ENCODE measurements at places on chromosomes 1 and 21.

DNA sequence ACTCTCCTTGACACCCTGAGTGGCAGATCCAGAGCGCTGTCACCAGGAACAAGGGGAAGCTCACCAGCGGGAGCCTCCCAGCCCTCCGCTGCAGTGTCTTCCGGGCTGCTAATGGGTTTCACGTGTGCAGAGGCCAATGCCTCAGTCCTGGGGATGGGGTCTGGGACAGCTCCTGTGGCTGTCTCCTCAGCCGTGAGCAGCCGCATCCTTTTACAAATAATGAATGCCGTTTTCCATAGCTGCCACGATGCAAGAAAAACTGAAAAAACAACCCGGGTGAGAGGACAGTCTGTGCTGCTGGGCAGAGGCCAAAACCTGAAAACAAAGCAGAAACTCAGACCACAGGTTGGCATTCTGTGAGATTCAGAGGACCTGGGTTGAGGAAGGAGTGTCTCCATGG is 212.2 kb upstream of the RAB4A start:
- DNase-seq: no peak

DNA sequence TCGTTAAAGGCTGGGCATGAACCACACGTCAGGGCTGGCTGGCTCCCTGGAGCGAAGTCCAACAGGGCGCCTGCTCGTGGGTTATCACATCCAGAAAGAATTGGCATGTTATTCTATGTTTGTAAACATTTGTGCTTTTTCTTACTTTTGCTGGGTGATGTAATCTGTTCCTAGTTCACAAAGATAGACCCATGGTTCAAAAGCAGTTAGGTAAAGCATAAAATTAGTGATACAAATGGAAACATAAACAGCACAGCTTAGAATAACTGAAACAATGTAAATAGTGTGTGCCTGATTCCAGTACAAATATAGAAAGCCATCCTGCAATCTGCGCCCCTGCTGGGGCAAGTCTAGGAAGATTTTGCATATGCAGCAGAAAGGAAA is 184.0 kb upstream of the C1orf174 start:
- no peak for DNase-seq

- DNase-seq: no peak
Measured at GRCh38 chr1:12150456-12151200, 16.2 kb upstream of the TNFRSF1B start.

- DNase-seq: no peak
Measured at GRCh38 chr1:74713849-74714248, 19.0 kb downstream of the CRYZ start.

- DNase-seq: no peak
Measured at GRCh38 chr1:9561429-9561828, 22.2 kb downstream of the SLC25A33 start.

DNA sequence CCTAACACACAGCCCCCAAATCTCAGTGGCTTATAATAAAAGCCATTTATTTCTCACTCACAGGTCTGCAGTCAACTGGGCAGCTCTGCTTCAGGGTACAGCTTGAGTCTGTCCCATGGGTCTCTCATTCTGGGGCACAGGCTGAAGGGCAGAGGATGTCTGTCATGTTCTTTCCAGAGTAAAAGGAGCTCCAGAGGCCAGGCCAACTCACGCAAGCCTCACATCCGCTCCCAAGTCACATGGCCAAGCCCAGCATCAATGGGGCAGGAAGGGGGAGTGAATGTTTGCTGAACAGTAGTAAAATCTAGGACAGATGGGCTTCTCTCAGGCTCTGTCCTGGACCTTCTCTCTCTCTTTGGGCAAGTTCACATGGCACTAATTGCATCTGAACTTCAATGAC is 7.1 kb upstream of the SSBP3 start:
- DNase-seq: no peak

DNA sequence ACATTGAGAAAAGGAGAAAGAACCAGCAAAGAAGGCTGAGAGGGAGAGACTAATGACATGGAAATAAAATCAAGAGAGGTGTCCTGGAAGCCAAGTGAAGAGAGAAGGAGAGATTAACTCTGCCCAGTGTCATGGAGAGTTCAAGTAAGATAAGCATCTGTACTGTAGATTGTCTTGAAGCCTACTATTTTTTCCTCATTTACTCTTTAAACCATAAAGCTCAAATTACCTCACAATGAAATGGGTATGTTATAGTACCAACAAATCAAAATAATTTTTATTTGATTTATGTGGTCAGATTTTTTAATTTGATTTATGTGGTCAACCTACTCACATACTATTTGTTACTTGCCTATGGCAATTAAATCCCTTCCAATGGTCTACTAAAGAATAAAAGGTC is 5.2 kb upstream of the PALMD start:
- DNase-seq: no peak

DNA sequence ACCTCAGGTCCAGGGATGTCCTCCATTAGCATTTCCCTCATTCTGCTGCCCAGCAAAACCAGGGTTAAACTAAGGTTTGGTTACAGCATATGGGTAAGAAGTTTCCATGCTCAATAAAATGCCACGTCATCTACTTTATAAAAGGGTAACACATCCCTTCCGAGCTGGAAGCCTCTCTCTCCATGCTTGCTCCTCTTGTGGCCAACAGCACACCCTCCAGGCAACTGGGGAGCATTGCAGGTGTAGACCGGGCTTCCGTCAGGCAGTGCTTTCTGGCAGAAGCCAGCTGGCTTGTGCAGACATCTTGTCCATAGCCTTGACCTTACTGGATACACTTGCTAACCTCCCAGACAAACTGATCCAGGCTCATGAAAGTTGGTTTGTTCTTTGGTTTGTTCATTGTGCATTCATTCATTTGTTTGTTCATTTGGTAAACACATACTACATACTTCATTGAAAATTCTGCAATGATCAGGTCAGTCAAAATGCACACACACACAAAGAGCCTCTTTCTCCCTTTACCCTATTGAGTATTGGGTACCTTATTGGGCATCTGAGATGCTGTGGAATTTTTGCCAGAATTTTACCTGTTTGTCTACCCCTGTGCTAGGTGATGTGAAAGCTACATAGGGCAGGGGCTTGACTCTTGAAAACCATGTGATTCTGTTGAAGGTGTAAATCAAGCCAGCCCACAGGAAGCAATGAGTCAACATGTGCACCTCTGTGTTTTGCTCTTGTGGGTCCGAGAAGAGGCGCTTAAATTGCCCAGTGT is 422.8 kb downstream of the CAMTA1 start:
- DNase-seq: peak; percentile 8

GRCh38 chr1:56191369-56191768 is 388.0 kb downstream of the PLPP3 start:
- DNase-seq: no peak

- DNase-seq: no peak
Measured at GRCh38 chr1:8815582-8816151, 1.8 kb downstream of the RERE start.

DNA sequence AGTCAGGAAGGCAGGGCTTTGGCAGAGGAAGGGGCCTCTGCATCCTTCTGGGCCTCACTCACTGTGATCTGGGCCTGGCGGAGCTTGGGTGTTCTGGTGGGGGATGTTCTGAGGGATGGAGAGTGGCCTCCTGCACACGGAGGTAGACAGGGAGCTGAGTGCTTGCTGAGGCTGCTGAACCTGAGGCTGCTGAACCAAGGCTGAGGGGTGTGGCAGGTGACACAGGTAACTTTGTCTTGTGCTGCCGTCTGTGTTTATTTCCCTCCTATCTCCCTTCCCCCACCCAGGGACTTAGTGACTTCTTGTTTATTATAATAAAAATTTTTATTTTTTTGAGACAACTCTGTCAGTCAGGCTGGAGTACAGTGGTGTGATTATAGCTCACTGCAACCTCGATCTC is 37.7 kb upstream of the IFNLR1 start:
- DNase-seq: no peak

DNA sequence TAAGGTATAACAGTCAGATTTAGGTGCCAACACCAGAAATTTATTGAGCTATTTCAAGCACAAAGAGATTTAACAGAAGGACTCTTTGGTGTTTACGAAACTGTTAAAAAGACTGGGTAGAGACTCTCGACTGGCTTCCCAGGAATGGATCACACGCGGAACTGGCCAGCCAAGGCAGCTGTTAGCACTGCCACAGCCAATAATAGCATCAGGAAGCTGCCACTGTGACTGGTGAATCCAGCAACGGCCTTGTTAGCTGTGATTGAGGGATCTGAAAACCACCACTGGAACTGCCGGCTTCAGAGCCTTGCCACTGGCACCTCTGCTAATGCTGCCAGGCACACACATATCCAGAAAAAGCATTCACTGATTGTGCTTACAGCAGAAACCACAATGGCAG is 10.6 kb upstream of the SIM2 start:
- DNase-seq: no peak

- DNase-seq: no peak
Measured at GRCh38 chr1:58402444-58402843, 144.1 kb downstream of the OMA1 start.

GRCh38 chr1:23196627-23197328 is 20.5 kb downstream of the HTR1D start:
- DNase-seq: no peak

DNA sequence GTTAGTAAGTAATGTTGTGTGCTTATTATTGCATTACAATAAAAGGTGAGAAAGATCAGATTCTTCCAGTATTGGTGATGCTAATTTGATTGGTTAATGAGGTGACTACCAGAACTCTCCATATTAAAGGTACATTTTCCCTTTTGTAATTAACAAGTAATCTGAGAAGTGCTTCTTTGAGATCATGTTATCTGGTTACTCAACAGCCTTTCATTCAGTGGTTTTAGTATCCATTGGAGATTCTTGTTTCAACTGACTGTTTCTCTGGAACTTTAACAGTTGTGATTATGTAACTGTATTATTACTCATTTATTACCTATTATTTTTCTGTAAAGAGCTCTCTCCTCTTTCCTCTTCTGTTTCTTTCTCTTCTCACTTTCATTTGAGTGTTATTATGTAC is 86.7 kb downstream of the PEX14 start:
- DNase-seq: no peak
